Stimulated activated CD4-positive, alpha-beta T cell treated with anti-CD3 and anti-CD28 coated beads, TNF-alpha, amount 100 ng/mL, for 4 hours (primary cell): ENCODE measurements at places on chromosomes 16 and 17.

- DNase-seq: peak; percentile 48
Measured at GRCh38 chr17:35930211-35931065, at the start of gene RDM1. Gene RDM1, minus strand, starts transcription at chr17:35930773. Its CDS starts 46 bp downstream, at chr17:35930727.

DNA sequence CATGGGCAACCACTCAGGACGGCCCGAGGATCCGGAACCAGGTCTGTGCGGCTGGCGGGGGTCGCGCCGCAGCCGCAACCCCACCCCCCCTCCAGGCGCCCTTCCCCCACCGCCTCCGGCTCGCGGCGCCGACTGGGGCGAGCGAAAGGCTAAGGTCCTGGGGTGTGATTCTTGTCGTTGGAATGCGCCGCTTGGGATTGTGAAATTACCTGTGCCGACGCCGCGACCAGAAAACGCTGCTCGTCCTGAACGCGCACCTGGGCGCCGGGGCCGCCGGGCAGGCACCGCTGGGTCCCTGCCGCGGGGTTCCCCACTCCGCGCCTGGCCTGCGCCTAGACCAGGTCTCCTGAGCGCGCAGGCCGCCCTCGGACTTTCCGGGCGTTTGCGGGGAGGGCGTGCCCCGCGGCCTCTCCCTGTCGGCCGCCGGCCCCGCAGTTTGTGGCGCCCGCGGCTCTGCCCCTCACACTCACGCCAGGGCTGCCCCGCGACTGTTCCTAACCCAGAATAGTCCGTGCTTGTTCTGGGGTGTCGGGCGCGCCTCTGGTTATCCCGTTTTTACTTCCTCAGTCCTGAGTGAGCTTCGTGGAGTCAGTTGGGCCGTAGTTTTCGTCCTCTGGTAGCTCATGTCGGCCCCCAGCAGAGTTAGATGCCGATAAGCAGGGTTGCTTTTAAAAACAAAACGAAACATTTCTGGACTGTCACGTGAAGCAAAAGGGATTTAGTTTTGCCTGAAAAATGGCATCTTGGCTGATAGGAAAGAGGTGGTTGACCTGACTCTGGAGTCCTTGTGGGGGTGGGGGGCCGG is 147.2 kb downstream of the SPECC1 start:
- no peak for DNase-seq

GRCh38 chr17:6170349-6170748 is 100.2 kb downstream of the WSCD1 start:
- DNase-seq: no peak

- DNase-seq: no peak
Measured at GRCh38 chr17:57413848-57414651, 157.7 kb downstream of the MSI2 start.

- no peak for DNase-seq
Measured at GRCh38 chr16:17657045-17657444, 186.3 kb upstream of the XYLT1 start.
